ENCODE measurements at places on chromosomes 1 and 21.

GRCh38 chr1:200958597-200958996 lies 63.9 kb downstream of the INAVA start:
- DNase-seq: no peak

GRCh38 chr21:41681939-41682718 lies 84.7 kb downstream of the RIPK4 start:
- DNase-seq: no peak

GRCh38 chr1:231311720-231312431 lies 25.8 kb downstream of the EXOC8 start:
- DNase-seq: no peak

GRCh38 chr1:50421366-50421748 lies 1.9 kb downstream of the DMRTA2 start:
- no peak for DNase-seq

GRCh38 chr1:7294636-7295035 lies 476.5 kb upstream of the VAMP3 start:
- no peak for DNase-seq

DNA sequence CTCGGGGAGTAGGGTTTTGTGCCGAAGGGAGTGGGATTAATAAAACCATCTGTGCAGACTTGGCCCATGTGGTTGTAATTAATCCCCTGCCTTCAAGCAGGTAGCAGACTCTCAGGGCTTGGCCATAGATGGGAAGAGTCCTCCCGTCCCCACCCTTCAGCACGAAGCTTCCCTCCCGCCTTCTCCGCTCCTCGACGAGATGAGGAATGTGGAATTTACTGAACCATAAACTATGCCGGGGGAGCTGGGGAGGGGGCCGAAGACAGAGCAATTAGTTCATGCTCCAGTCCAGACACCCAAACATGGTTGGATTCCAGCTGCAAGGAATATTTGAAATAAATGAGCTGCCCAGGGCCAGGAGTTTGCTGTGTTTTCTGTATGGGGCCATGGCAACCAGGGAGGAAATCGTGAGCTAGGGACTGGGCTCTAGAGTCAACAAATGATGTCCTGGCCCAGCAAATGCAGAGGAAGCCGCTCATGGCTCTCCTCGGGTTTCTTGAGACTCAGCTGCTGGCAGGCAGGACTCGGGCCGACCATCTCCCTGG lies 78.8 kb downstream of the SPSB1 start:
- peak; percentile 85 for DNase-seq

- DNase-seq: no peak
Observed at GRCh38 chr1:32178380-32179192, 889 bp upstream of the TXLNA start.

DNA sequence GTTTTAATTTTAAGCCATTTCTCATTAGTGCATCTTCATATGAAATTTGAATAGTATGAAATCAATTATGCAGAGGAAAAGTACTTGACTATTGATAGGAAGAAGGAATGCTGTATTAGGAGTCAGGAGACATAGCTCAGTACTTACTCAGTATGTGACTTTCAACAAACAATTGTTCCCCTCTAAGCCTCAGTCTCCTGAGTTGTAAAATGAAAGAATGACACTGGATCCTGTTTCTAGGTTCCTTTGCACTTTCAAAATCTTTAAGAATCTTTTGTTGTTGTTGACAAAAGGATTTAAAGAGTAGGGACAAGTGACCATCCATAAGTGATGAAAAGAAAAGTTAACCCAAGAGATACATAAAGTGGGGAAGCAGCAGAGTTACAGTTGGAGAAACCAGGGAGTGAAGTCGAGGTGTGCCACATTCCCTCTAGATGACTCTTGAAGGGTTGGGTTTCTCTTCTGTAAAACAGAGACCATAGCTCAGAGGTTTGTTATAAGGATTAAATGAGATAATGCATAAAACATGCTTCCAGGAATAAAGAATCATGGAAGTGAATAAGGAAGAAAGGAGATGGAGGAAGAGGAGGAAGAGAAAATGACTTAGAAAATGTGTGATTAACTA lies 105.7 kb upstream of the KCNJ15 start:
- DNase-seq: no peak

- no peak for DNase-seq
Observed at GRCh38 chr1:151277249-151277648, 4.8 kb upstream of the ZNF687 start.

- no peak for DNase-seq
Observed at GRCh38 chr1:245322673-245323072, 167.9 kb downstream of the KIF26B start.

DNA sequence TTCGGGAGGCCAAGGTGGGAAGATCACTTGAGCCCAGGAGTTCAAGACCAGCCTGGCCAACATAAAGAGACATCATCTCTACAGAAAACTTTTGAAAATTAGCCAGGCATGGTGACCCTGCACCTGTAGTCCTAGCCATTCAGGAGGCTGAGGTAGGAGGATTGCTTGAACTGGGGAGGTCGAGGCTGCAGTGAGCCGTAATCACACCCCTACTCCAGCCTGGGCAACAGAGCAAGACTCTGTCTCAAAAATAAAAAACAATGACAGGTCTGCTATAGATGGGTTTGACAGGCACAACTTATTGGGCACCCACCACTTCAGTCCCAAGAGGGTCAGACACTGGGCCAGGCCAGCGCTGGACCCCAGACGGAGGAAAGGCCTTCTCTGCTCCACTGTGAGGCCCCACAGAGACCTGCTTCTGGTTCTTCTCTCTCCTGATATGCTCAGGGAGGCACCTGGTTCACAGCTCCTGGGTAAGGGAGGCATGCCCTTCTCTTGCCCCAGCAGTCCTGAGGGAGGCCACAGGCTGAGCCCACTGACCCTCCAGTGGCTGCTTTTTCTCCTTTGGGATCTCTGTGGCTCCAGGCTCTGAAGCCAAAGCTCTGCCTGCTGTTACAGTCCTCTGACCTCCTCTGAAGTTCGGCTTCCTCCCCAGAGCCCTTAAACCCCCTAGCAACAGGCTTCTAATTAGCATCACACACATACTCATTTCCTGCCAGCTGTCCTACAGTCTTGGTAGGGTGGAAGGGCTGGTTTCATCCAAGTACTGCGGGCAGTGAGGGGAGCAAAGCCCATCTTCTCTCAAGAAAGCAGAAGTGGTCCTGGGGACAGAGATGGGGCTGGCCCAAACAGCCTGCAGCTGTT lies 14.4 kb downstream of the S100A16 start:
- DNase-seq: no peak

DNA sequence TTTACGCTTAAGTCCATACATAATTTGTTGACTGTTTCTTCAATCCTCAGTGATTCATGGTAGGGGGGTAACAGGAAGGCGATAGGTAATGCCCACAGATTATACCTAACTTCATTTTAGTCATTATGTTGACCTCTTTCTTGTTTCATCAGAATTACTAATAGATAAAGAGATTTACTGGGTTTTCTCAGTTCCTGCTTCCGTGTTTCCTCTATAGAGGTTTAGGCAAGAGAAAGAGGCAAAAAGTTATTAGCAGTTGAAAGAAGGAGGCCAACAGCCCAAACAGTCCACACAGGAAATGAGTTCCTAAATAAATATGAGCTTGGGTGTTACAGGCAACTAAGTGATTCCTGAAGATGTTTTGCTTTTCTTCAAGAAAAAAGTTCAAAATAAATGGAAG lies 17.9 kb upstream of the CLCA1 start:
- DNase-seq: no peak

DNA sequence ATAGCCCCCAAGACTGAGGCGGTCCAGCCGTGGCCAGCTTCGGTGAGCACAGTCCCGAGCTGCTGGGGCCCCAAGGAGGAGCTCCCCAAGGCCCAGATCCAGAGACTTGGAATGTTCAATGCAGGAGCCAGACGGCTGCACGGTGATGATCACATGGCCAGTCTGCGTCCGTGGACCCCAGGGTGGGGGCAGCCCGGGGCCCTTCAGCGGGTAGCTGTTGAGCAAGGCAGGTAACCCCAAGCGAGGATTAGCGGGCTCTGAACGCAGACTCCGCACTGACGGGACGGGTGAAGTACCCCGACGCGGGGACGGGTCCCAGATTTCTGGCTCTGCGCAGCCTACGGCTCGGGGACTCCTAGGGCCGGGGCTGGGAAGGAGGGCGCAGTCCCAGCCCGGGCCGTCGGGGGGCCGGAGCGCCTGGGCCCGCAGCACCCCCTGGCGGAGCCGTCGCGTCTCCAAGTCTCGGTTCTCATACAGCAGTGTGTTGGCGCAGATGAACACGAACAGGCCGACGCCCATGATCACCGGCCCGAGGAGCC lies 2.7 kb downstream of the TMEM200B start:
- DNase-seq: peak; percentile 75

DNA sequence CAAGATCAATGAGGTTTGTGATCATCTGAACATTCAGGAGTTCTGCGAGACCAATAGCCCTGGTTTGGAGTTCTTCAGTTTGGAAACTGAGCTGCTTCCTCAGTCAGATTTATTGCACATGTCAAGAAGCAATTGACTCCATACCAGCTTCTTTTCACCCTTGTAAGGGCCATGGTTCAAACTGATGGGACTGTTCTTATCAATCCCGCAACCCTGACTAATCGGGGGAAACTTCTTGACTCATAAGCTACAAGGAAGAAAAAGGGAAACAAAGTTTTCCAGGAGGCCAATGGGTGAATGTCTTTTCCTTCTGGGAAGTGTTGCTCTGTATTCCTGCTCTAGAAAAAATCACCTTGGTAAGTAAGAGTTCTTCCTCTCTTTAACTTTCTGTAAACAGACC lies 187.9 kb downstream of the MIS18A start:
- DNase-seq: no peak

- peak; percentile 94 for DNase-seq
Observed at GRCh38 chr1:21939650-21940374, 2.7 kb upstream of the HSPG2 start.

DNA sequence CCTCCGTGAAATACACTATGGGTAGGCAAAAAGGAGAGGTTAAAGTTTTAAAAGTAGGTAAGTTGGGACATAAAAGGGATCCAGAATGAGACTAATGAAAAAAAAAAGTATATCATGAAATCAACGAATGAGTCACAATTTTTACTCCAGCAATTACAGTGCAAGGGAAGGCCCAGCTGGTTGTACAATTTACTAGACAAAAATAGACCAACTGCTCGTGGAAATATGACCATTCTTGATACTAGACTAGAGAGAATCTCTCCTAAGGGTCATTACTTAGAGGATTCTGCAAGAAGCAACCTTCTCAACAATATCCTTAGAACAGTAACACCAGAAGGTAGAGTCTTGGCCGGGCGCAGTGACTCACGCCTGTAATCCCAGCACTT lies 55.1 kb upstream of the EFHD2 start:
- DNase-seq: no peak

- DNase-seq: peak; percentile 33
Observed at GRCh38 chr1:182348961-182349747, 42.4 kb downstream of the GLUL start.

GRCh38 chr1:64983110-64983509 lies 16.8 kb upstream of the JAK1 start:
- DNase-seq: no peak

GRCh38 chr1:76680651-76681050 lies 186.6 kb upstream of the ST6GALNAC5 start:
- no peak for DNase-seq

- DNase-seq: no peak
Observed at GRCh38 chr21:39120876-39121599, 62.2 kb downstream of the PSMG1 start.

- no peak for DNase-seq
Observed at GRCh38 chr1:221937155-221937953, 195.5 kb upstream of the DUSP10 start.

GRCh38 chr1:20029178-20029912 lies 40.6 kb upstream of the PLA2G5 start:
- DNase-seq: no peak

GRCh38 chr1:19070197-19070651 lies 113.7 kb upstream of the IFFO2 start:
- no peak for DNase-seq

GRCh38 chr1:8169364-8170058 lies 143.4 kb upstream of the ERRFI1 start:
- DNase-seq: peak; percentile 50

- DNase-seq: no peak
Observed at GRCh38 chr1:192549937-192550336, 25.6 kb upstream of the RGS1 start.

DNA sequence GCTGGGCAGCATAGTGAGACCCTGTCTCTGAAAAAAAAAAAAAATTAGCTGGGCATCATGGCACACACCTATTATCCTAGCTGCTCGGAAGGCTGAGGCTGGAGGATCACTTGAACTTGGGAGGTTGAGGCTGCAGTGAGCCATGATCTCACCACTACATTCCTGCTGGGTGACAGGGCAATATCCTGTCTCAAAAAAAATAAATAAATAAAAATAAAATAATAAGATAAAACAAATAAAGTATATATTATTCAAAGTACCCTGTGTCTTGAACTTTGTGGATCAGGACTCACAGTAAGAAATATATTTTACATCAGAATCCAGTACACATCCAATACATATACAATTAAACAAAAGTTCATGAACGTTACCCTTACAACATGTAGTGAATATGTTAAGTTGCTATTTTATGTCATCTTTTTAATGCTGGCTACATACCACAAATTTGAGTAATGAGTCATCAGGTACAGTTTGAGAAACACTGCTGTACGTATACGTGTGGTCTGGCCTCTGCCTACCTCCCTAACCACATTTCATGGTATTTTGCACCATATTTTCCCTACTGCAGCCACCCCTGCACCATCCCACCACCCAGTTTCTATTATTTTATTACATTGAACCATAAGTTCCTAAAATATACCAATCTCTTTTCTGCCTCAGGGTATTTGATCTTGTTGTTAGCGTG lies 4.4 kb downstream of the NME7 start:
- DNase-seq: no peak

- no peak for DNase-seq
Observed at GRCh38 chr1:94927405-94928175, 680 bp upstream of the CNN3 start.

GRCh38 chr1:17405898-17406759 lies 33.3 kb downstream of the RCC2 start:
- DNase-seq: peak; percentile 41

- no peak for DNase-seq
Observed at GRCh38 chr1:245679821-245680780, 525.3 kb downstream of the KIF26B start.

DNA sequence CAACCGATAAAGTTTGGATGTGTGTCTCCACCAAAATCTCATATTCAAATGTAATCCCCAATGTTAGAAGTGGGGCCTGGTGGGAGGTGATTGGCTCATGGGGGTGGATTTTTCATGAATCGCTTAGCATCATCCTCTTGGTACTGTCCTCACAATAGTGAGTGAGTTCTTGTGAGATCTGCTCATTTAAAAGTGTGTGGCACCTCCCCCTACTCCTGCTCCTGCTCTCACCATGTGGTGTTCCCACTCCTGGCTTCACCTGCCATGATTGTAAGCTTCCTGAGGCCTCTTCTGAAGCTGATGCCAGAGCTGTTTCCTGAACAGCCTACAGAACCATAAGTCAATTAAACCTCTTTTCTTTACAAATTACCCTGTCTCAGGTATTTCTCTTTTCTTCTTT lies 28.2 kb upstream of the PRDX6 start:
- DNase-seq: no peak

GRCh38 chr1:228883535-228883934 lies 148.3 kb downstream of the RHOU start:
- DNase-seq: no peak

DNA sequence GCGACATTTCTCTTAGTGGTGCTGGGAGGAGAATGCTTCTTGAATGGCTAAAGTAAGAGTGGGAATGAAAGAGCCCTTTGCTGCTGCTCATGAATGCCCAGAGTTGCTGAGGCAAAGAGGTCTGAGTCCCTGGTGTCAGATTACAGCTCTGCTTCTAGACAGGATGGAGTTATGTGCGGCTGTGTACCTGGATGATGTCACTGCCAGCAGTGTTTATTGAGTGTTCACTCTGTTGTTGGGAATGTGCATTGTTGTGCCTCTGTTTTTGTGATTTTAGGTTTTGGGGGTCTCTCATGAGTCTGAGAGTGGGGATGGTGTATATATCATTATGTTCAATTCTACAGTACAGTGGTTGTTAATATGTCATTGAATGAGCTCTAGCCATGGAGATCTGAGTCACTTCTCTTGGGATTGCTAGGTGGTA lies 2.7 kb downstream of the CDC14A start:
- DNase-seq: no peak

Measured in uterus (tissue), 4 donors.